ENCODE measurements at places on chromosomes 7 and 10.

- no peak for DNase-seq
These were observed 12.3 kb upstream of the CLDN12 start for GRCh38 chr7:90390926-90391325.

- DNase-seq = no peak
These were observed 103.8 kb downstream of the ATE1 start for GRCh38 chr10:121823993-121824463.

- no peak for DNase-seq
These were observed at the start of gene HOXA11 for GRCh38 chr7:27185013-27185853. HOXA11 (minus strand) TSS chr7:27185232; CDS start chr7:27185144, 88 bp downstream.

DNA sequence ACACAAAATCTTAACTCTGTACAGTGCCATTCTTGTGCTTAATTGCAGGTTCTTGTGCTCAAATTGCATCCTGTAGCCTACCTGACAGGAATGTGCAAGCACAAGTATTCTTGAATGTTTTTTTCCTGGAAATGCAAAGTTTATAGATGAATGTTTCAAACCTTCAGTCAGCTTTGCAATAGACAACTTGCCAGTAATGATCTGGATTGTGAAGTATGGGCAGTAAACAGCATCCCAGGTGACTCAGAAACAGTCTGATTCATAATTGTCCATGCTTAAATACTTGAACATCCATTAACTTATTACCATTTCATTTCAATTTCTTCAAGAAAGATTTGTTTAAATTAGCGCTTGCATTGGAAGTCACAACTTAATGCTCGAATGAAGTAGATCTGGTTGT, 347.2 kb downstream of the SDK1 start:
- no peak for DNase-seq

GRCh38 chr7:143172354-143172753, 10.9 kb upstream of the TAS2R39 start:
- peak; percentile 0 for DNase-seq
